Breast epithelium (tissue), 4 donors: ENCODE measurements at places on chromosomes 4 and X. TPM values are rescaled to one million over a fixed set of nuclear protein-coding genes. Genes with fewer than 3 reads are reported as not detected.

DNA sequence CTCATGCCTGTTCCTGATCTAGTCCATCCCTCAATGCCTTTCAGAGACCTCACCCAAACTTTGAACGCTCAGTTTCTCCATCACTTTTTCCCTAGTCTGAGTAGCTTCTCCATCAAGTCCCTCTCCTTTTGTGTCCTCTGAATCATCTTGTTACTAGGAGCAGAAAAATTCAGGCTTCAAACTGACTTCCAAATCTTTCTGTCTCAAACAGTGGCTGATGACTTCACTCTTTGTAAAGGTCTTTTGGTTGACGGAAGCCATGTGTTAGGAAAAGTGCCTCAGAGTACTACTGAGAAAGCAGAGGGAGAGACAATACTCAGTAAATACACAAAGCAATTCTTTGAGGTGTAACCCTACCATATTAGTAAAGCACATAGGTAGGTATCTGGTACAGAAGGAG lies 65.7 kb upstream of the CAMK2D start:
- H3K4me3 ChIP-seq, result no peak overlapping the region
- no peak for DNase-seq
- H3K27ac ChIP-seq, result no peak overlapping the region
- H3K36me3 ChIP-seq, result no peaks in the 10 kb centered on the region
- no peaks in the 10 kb centered on the region for H3K4me1 ChIP-seq

- no peaks in the 10 kb centered on the region for H3K36me3 ChIP-seq
- H3K27ac ChIP-seq, result peak within 1 kb of the TSS; percentile 67
- peak; percentile 58 for DNase-seq
- no peaks in the 10 kb centered on the region for H3K4me1 ChIP-seq
- H3K27me3 ChIP-seq, result no peaks in the 10 kb centered on the region
These were observed at the start of gene NAP1L5 for GRCh38 chr4:88697588-88698329. Gene NAP1L5, minus strand, starts transcription at chr4:88697829. Its CDS starts 75 bp downstream, at chr4:88697754.

GRCh38 chr4:148203056-148203898 lies 238.9 kb downstream of the NR3C2 start:
- H3K36me3 ChIP-seq, result no peaks in the 10 kb centered on the region
- H3K4me1 ChIP-seq, result no peaks in the 10 kb centered on the region
- DNase-seq, result no peak
- H3K4me3 ChIP-seq, result no peak overlapping the region

- no peak overlapping the region for H3K27ac ChIP-seq
- DNase-seq, result no peak
- H3K4me1 ChIP-seq, result no peaks in the 10 kb centered on the region
- H3K36me3 ChIP-seq, result no peaks in the 10 kb centered on the region
- H3K4me3 ChIP-seq, result no peak overlapping the region
- H3K27me3 ChIP-seq, result peaks cover 3% of the 10 kb centered on the region
These were observed 24.0 kb downstream of the TAB3 start for GRCh38 chrX:30865015-30865414.

GRCh38 chr4:6541789-6542188 lies 33.2 kb upstream of the MAN2B2 start:
- H3K27me3 ChIP-seq, result peaks cover 47% of the 10 kb centered on the region
- H3K4me1 ChIP-seq, result no peaks in the 10 kb centered on the region
- no peak for DNase-seq
- H3K27ac ChIP-seq, result no peak overlapping the region
- H3K36me3 ChIP-seq, result no peaks in the 10 kb centered on the region
- H3K4me3 ChIP-seq, result no peak overlapping the region

DNA sequence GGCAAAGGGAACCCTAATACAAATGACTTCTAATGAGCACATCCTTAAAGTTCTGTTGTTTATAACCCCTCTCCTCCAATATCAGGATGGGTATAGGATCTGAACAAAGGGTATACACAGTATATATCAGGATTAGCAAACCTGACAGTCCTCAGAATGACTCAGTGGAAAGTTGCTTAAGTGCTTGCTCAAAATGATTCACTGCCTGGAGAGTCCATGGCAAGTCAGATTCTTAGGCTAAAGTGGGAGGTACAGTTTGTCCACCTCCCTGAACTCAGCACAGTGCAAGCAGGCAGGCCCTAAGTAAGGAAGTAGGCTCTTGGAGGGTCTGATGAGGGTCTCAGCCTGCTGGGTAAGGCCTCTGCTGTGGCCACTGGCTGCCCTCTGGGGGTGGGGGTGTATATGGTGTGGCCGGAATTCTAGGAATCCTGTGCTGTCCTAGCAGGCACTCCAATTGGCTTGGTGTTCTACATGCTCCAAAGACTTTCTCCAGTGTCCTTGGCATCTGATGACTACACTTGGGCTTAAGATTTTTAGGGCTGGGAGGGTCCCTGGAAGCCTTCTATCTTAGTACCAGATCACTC lies 54.3 kb downstream of the CHRDL1 start:
- DNase-seq, result no peak
- no peak overlapping the region for H3K27ac ChIP-seq
- H3K4me1 ChIP-seq, result no peaks in the 10 kb centered on the region
- H3K4me3 ChIP-seq, result no peak overlapping the region
- no peaks in the 10 kb centered on the region for H3K27me3 ChIP-seq

DNA sequence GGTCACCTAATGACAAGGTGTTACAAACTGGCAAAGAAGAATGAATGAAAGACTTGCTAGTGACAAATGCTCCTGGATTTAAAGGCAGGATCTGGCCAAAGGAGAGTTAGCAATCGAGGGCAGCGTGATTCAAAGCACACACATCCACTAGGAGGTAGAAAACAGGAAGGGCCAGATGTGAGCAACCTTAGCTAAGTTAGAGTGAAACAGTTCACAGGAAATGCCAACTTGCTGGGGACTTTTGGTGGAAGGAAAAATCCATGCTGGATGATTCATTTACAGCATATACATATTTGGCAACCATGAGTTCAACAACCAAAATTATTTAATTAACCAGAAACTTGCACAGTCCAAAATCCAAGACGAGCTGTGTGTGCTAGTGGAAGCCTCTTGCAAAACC lies 276.9 kb downstream of the PTTG2 start:
- no peak overlapping the region for H3K4me3 ChIP-seq
- no peaks in the 10 kb centered on the region for H3K4me1 ChIP-seq
- DNase-seq, result no peak
- no peak overlapping the region for H3K27ac ChIP-seq

DNA sequence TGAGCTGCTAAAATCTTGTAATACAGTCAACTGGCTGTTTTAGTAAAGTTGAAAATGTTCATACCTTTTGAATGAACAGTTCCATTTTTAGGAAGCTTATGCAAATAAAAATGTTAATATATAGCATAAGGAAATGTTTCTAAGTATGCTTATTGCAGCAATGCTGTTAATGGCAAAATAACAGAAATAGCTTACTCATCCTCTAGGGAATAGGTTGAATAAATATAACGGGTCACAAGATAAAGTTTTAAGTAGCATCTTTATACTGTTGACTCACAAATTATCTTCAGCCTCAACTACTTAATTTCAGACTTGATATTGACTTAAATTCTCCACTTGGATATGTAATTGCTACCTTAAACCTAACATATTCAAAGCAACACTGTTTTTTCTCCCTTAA lies 27.7 kb downstream of the HERC3 start:
- H3K4me1 ChIP-seq, result peaks cover 4% of the 10 kb centered on the region
- no peak for DNase-seq
- H3K36me3 ChIP-seq, result no peaks in the 10 kb centered on the region
- H3K27ac ChIP-seq, result no peak overlapping the region
- no peaks in the 10 kb centered on the region for H3K27me3 ChIP-seq

DNA sequence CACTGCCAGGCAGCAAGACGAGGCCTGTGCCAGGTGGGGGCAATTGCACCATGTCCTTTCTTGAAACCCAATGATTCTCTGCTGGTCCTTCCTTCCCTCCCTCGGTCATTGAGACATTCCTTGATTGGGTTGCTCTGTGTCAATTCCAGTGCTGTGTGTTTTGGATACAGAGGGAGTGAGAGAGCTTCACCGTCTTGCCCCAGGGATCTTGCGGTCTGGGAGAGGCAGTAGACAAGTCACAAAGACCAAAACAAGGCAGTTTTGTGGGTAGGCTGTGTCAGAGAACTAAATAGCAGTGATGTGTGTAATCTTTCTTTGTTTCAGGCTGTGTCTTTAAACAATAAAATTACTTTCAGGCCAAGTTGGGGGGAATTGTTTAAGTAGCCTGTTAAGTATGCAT lies 38.8 kb upstream of the TADA2B start:
- peak overlapping the region; percentile 84 for H3K27ac ChIP-seq
- peaks cover 10% of the 10 kb centered on the region for H3K4me1 ChIP-seq
- no peak overlapping the region for H3K4me3 ChIP-seq
- no peaks in the 10 kb centered on the region for H3K27me3 ChIP-seq

DNA sequence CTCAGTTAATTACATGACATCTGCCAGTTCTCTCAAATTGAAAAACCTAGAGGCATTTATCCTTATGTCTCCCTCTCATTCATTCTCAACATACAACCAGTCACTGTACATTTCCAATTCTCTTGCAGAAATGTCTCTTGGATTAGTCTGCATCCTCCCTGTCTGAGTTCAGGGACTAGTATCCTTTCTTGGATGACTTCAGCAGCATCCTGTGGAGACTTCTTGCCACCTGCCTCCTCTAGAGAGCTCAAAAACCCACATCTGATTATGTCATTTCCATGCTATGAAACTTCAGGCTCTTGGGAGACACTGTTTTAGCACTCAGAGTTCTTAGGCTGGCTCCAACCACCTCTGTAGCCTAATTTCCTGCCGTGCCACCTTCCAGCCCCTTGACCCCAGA lies 515.1 kb upstream of the DIPK2B start:
- DNase-seq, result no peak
- H3K4me1 ChIP-seq, result no peaks in the 10 kb centered on the region
- peaks cover 27% of the 10 kb centered on the region for H3K27me3 ChIP-seq

DNA sequence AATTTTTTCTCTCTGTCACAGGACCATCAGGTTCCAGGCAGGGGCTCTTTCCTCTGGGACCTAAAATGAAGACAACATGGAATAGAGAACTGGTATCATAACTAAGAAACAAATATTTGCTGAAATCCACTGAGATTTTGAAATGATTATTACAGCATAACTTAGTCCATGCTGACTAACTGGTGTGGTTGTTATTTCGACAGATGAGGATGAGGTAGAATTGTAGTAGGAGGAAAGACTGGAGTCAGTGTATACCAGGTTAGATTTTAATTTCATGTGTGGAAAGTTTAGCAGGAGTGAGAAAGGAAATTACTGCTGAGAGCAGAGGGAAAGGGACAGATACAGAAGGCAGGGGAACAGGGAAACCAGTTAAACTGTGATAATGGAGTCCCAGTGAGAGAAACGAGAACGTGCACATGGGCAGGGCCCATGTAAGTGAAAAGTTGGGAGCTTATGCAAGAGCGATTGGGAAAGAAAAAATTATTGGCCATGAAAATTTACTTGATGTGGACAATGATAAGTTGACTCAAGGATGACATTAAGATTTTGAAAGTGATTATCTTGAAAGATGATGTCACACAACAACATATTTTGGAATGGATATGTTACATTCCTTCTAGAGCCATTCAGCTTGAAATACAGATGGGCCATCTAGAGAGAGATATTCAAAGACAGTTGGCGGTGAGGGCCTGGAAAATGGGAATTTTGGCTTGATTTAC lies 98.7 kb upstream of the DDIT4L start:
- H3K27ac ChIP-seq, result no peak overlapping the region
- no peak overlapping the region for H3K4me3 ChIP-seq
- no peaks in the 10 kb centered on the region for H3K36me3 ChIP-seq
- no peak for DNase-seq

GRCh38 chrX:83934220-83934619 lies 73.3 kb downstream of the CYLC1 start:
- no peak overlapping the region for H3K27ac ChIP-seq
- no peaks in the 10 kb centered on the region for H3K27me3 ChIP-seq
- no peak for DNase-seq

DNA sequence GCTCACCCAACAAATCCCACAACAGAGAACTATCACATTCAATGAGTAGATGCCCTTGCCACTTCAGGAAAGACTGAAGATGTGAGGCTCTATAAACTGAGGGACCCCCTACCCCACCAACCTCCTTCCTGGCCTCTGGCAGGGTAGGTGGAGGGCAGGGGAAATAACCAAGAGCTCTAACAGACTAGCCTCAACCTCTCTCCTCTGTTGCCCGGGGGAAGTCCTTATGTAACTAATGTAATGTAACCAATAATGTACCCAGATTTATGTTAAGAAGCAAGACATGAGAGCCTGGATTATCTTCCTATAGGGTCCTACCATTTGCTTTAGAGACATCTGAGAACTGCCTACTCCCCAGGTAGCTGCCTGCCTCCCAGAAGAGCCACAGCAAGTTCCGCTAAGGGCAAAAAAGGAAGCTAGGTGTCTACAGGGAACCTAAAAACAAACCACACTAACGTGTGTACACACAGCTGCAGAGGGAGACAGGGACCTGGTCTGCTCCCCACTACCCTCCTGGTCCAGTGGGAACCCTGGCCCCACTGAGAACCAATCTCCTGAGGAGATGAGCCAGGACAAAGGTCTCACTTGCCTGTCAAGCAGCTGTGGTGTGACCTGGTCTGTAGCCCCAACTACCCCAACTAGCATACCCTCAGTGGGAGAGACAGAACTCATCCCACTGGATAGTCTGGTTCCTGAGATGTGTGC lies 17.7 kb downstream of the OTUD5 start:
- H3K27ac ChIP-seq, result no peak overlapping the region
- no peaks in the 10 kb centered on the region for H3K36me3 ChIP-seq
- H3K4me3 ChIP-seq, result no peak overlapping the region
- no peaks in the 10 kb centered on the region for H3K27me3 ChIP-seq

Gene SCARB2
- total RNA-seq, result 148 TPM

Gene ARHGAP36
- total RNA-seq, result 0.32 TPM

Gene RAB40AL
- total RNA-seq, result 3.6 TPM

Gene DMRTC1B
- not detected for total RNA-seq

Gene SSX4
- not detected for total RNA-seq

Gene SLC25A6
- 306 TPM for total RNA-seq

Gene CHRDL1
- 72.1 TPM for total RNA-seq
